ENCODE measurements at places on chromosomes 5 and 9.

DNA sequence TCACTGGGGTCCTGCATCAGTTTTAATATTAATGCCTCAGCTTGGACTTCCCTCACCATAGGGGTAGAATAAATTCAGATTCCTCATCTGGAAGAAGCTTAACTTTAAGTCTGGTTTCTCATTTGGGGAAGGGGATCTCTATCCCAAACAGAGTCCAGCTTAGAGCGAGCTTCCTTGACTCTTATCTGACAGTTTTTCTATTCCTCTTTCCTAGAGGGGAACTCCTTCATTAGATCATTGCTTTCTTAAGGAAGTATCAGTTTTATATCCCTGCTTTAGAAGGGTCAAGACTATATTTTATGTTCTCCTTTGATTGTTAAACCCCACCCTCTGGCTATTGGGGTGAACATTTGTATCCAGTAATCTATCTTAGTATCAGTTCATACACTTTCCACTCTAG, 24.2 kb upstream of the CDC42SE2 start:
- DNase-seq: no peak

- DNase-seq: no peak
Observed at GRCh38 chr5:31809050-31809870, 170.3 kb downstream of the PDZD2 start.

- no peak for DNase-seq
Observed at GRCh38 chr9:117682955-117683710, 21.1 kb upstream of the TLR4 start.

- DNase-seq: peak; percentile 50
Observed at GRCh38 chr5:16673241-16674201, 56.7 kb upstream of the RETREG1 start.

DNA sequence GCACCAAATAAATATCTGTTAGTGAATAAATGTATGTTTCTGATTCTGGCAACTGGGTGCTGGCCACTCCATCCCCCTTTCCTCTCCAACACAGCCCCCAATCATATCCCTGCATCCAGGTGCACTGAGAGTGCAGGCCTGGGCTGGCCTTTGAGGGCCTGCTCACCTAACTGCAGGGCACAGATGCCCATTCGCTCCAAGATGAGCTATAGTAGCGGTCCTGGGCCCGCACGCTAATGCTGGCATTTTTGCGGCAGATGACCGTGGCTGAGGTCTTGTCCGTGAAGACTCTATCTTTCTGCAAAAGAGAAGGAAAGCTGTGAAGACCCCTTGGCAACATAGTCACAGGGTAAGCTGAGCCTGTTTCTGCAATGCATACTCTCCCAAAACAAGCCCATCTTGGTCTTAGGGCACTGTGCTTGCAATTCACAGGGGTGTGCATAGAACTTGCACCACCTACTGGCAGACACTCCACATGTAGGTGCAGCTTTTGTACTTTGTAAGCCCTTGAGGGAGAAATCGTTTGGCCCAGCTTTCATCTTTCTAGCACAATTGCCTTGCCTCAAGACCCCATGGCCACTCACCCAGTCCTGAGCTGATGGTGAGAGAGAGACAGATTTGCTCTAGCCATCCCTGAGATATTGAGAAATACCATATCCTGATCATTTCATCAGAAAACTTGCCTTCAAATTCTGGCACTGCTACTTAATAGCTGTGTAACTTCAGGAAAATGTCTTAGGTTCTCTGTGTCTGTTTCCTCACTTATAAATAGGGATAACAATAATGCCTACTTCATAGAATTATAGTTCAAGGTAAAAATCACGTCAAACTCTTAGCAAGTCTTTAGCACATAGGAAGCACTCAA, 13.5 kb downstream of the IL12B start:
- peak; percentile 6 for DNase-seq

- DNase-seq: no peak
Observed at GRCh38 chr5:172886476-172886875, 52.4 kb downstream of the ERGIC1 start.

DNA sequence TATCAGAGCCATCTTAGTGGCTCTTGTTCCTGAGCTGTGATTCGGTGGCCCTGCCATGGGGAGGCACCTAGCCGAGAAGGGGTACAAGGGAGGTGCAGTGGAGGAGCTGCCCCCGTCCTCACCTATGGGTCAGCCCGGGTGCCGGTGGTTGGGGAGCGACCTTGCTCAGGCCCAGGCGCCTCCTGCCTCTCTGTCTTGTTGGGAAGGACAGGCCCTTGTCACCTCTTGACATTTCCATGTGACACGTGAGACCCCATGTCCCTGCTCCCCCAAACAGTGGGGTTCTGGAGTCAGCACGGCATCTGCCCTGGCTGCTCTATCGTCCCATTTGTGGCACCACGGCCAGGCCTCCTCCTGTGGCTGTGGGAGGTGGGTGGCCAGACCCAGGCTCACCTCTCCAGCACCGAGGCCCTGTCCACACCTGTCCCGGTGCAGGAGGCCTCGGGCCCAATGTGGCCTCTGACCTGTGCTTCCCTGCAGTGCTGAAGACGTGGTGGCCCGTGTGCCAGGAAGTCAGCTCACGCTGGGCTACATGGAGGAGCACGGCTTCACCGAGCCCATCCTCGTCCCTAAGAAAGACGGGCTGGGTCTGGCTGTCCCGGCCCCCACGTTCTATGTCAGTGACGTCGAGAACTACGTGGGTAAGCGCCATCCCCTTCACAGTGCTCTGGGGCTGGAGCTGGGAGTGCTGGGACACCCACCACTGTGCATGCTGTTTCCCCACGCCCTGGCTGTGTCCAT, 68.9 kb downstream of the PHF2 start:
- DNase-seq: peak; percentile 1

Measured in T-helper 2 cell (primary cell).